IMR-90 (cell line): ENCODE measurements at places on chromosomes 7 and 10.

DNA sequence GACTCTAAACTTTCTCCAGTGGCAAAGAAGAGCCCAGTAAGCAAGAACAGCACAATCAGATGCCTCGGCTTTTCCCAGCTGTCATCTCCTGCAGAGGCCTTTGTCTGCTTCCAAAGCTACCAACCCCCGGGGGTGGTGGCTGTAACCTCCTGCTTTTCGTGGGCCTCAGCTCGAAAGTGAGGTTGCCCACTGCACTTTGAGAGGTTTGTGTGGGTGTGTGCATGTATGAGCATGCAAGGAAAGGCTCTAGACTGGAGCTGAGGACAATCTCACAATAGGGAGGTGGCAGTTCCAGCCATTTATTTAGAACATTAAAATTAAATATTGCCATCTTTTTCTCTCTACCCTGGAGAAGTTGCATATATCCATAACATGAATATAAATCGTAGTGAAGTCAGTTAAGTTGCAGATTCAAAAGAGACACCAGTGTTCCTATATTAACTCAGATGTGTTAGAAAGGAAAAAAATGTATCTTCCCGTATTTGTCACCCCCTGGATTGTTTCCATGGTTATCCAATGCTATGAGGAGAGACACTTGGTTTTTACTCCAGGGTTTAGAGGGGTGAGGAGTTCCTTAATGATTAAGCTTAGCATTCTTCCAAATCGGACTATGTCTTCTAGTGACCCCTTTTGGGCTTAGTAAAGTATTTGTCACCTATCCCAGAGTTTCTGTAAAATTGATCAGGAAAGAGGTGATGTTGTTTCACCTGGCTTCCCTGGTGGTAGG, 781.1 kb downstream of the INHBA start:
- H3K36me3 ChIP-seq: no peaks in the 10 kb centered on the region
- H3K4me3 ChIP-seq: no peak overlapping the region
- H3K27me3 ChIP-seq: no peaks in the 10 kb centered on the region

DNA sequence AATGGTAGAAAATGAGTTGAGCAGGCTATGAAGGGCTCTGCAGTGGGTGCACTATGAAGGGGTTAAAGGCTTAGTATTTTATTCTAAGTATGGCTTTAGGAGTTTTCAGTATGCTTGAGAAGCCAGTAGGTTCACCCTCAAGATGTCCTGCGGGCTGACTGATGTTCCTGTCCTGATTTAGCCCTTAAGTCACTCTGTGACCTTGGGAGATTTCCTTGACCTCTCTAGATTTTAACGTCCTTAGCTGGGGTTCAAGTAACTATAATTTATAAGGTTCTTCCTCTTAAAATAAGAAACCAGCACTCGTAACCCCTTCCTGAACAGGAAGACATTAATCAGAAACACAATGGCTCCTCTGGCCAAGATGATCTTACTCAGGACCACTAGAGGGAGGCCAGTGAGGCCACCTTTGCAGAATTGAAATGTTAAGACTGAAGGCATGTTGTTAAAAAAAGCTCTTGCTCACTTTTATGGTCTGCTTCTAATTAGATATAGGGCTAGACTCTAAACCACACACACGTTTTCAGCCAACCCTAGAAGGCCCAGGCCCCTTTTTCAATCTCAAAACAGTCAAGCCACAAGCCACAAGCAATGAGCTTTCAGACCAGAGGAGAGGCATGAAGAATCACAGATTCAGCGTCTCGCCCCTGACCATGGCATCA, 41.9 kb downstream of the CDK1 start:
- DNase-seq: peak; percentile 51
- peak overlapping the region; percentile 14; the same call in 1 of the 2 replicates for H3K27ac ChIP-seq
- H3K36me3 ChIP-seq: no peaks in the 10 kb centered on the region

- H3K4me1 ChIP-seq: no peaks in the 10 kb centered on the region
- no peak overlapping the region for H3K27ac ChIP-seq
- H3K4me3 ChIP-seq: no peak overlapping the region
- DNase-seq: no peak
- H3K36me3 ChIP-seq: no peaks in the 10 kb centered on the region
Observed at GRCh38 chr10:66695046-66695445, 230.8 kb upstream of the LRRTM3 start.

DNA sequence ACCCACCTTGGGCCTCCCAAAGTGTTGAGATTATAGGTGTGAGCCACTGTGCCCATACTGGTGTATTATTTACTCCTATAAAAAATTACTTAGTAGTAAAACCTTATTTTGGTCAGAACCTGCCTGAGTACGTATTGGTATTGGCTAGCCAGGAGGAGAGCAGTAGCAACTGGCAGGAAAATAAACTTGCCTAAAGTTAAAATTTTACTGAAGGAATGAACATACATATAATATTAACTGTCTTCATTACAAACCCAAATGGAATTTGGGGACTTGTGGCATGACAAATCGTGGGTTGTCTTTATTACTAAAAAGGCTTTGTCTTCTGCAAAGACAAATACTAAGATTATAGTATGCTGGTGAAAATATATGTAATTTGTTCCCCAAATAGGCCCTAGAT, 8.4 kb downstream of the RAB18 start:
- DNase-seq: peak; percentile 19
- H3K27me3 ChIP-seq: no peaks in the 10 kb centered on the region
- H3K36me3 ChIP-seq: peaks cover 17% of the 10 kb centered on the region
- H3K4me1 ChIP-seq: peaks cover 5% of the 10 kb centered on the region

DNA sequence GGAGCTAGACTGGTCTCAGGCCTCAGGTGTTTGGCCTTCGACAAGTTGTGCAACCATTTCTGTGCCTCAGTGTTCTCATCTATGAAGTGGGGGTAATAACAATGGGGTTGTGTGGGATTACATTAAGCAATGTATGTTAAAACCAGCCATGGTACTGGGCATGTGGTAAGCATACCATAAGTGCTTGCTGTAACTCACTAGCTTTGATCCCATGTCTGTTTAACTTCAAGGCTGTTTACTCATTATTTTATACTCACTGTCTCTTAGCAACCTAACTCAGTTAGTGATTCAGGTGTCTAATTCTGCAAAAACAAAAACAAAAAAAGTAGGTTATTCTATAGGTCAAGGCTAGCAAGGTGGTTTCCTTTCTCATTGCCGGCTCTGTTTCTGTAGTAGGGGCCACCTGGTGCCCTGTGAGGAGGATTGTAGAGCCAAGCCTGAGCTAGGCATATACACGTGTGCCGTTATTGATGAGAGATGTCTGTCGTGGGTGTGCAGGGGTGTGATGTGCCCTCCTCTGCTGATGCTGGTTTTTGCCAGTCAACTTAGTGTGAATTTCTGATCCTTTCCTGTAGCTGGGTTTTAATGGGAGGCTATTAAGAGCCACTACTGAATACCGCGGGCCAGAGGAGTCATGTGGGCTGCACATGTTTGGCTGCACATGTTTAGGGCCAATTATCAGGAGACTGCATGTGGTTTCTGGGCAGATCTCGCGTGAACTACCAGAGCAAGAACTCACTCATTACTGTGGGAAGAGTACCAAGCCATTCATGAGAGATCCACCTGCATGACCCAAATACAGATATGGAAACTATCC, 56.2 kb downstream of the EEPD1 start:
- peaks cover 51% of the 10 kb centered on the region for H3K4me1 ChIP-seq
- no peaks in the 10 kb centered on the region for H3K27me3 ChIP-seq
- H3K4me3 ChIP-seq: no peak overlapping the region
- peak overlapping the region; percentile 99 for H3K27ac ChIP-seq
- no peaks in the 10 kb centered on the region for H3K36me3 ChIP-seq

GRCh38 chr7:87345962-87346371, 503 bp downstream of the CROT start:
- no peak for DNase-seq
- H3K4me3 ChIP-seq: peak overlapping the region; percentile 68
- H3K36me3 ChIP-seq: peaks cover 16% of the 10 kb centered on the region
- no peaks in the 10 kb centered on the region for H3K27me3 ChIP-seq

- no peak for DNase-seq
- peaks cover 4% of the 10 kb centered on the region for H3K4me1 ChIP-seq
- H3K4me3 ChIP-seq: no peak overlapping the region
- H3K27me3 ChIP-seq: no peaks in the 10 kb centered on the region
Observed at GRCh38 chr10:114957122-114957521, 19.1 kb downstream of the TRUB1 start.
